ENCODE measurements at places on chromosomes 16 and 17.

GRCh38 chr16:15741207-15741871 lies 91.3 kb downstream of the NDE1 start:
- DNase-seq, result no peak

DNA sequence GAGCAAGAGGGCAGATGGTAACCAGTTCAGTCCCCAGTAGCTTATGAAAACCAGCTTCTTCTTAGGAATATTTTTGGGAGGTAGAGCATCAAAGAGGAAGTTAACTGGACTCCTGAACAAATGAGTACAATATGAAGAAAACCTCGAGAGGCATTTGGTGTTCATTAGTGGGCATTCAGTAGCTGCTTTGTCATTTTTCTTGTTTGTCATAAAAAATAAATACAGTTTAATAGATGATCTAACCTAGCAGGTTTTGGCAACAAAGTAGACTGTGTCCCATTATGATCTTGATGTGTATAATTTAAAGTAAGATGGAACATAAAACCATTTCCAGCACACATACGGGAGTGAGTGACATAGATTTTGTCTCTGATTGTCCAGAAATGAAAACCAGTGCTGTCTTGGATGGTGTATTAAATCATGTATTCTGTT lies 173.1 kb downstream of the HS3ST3A1 start:
- DNase-seq, result no peak

DNA sequence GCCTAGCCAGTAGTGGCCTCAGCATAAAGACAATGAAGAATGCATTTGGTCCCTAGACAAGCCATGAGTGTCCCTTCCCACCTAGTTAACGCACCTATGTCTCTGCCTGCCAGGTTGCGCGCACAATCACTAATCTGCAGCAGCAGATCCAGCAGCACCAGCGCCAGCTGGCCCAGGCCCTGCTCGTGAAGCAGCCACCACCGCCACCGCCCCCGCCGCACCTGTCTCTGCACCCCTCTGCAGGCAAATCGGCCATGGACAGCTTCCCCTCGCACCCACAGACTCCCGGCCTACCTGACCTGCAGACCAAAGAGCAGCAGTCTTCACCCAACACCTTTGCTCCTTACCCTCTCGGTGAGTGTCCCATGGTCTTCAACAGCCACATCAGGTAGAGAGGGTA lies 41.8 kb downstream of the TMC6 start:
- DNase-seq, result no peak

DNA sequence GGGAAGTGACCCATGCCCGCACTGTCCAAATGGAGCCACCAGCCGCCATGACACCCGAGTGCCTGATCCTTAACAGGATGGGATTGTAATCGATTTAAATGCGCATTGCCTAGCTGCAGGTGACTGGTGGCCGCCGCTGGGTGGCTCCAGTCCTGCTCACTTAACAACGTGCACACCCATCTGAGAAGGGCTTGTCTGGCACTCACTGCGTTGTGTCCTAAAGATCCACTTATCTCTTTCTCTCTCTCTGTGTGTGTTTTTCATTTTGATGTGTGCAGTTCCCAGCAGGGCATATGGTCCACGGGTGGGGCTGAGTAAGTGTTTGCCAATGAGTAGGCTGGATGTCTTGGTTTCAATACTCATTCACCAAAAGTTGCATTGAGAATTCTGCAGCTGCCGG lies 80.6 kb downstream of the IRF8 start:
- no peak for DNase-seq

- no peak for DNase-seq
Measured at GRCh38 chr17:17118399-17118798, 76.1 kb downstream of the MPRIP start.

DNA sequence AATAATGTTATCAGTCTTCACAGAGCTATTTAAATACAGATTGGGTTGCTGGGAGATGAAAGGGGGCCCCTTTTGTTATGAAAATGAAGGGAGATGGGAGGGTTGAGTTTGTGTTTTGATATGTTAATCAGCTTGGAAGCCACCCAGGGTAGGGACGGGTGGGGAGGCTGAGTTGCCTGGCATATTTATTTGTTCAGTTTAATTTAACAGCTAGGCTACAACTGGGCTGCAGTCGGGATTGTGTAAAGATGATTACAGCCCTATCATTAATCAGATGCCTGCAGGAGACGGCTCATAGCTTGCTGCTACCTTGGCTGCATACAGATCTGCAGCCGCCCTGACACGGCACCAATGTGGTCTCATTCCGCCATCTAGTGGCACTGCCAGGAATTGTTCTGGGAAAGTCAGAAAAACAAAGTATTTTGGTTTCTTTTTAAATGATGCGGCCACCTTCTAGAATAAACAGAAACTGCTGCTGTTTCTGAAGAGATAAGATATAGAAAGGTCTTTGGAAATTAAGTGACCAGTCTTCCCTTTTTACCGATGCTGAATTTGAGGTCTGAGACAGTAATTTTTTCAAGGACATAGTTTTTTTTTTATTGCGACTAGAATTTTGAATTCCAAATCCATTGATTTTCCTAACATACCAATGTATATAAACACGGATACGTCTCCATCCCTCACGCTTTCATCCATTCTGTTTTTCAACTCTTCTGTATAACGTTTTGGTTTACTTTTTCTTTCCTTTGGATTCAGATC lies 458.0 kb upstream of the ASIC2 start:
- peak; percentile 28 for DNase-seq

DNA sequence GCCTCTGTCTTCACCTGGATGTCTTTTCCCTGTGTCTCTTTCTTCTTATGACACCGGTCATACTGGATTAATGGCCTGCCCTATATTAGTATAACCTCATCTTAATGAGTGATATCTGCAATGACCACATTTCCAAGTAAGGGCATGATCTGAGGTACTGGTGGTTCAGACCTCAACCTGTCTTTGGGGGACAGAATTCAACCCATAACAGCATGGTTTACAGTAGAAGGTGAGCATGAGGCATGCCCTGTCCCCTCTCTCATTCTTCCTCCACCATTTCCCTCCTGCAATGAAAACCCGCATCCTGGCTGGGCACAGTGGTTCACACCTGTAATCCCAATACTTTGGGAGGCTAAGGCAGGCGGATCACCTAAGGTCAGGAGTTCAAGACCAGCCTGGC lies 2.8 kb upstream of the RAB37 start:
- no peak for DNase-seq

- no peak for DNase-seq
Measured at GRCh38 chr17:14469971-14470370, 169.1 kb downstream of the HS3ST3B1 start.

GRCh38 chr16:85606904-85607303 lies 6.2 kb upstream of the GSE1 start:
- no peak for DNase-seq

- no peak for DNase-seq
Measured at GRCh38 chr16:400061-400591, 1.6 kb upstream of the DECR2 start.

- no peak for DNase-seq
Measured at GRCh38 chr17:58643147-58643546, 48.7 kb downstream of the TEX14 start.

DNA sequence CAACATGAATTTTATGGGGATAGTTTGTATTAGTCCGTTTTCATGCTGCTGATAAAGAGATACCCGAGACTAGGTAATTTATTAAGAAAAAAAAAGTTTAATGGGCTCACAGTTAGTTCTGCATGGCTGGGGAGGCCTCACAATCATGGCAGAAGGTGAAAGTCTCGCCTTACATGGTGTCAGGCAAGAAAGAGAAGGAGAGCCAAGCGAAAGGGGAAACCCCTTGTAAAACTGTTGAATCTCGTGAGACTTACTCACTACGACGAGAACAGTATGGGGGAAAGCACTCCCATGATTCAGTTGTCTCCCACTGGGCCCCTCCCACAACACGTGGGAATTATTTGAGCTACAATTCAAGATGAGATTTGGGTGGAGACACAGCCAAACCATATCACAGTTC lies 181.5 kb downstream of the PRKCA start:
- DNase-seq, result no peak

DNA sequence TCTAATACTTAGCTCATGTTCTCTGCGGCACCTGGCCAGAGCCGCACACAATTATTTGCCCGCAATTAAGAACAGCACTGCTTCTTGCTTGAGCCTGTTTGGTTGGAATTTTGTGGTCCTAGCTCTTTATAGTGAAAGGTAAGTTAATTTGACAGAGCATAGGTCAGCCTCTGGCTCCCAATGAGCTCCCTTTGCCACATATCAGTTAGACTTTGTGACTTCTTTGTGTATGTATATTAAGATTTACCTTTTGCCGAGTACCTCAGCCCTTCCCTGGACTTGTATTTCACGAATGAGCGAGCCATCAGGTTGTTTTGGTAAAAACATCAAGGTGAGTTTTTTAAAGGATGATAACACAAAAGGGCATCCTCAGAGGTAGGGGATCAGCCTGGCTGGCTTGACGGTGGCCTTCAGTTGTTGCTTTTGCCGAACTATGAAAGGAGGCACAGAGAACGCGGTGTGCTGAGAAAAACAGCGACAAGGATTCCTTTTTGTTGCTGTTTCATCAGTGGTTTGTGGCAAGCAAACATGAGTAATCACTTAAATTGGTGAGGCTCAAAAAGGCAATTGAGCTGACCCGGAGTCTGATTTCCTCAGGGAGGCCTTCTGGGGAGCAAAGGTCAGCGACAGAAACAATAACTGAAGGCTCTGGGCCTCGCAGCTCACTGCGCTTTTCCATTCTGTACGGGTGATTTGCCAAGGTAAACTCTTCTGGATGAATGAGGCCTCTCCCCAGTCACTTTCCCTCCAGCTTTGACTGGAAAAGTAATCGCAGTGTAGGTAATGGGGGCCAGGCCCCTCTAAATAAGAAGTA lies 163.6 kb downstream of the HS3ST3A1 start:
- DNase-seq, result no peak

- no peak for DNase-seq
Measured at GRCh38 chr17:79966681-79967080, 69.0 kb downstream of the TBC1D16 start.

GRCh38 chr16:29993191-29993902 lies 2.1 kb downstream of the HIRIP3 start:
- DNase-seq, result no peak

GRCh38 chr17:50916026-50916707 lies 50.0 kb upstream of the TOB1 start:
- DNase-seq, result no peak

DNA sequence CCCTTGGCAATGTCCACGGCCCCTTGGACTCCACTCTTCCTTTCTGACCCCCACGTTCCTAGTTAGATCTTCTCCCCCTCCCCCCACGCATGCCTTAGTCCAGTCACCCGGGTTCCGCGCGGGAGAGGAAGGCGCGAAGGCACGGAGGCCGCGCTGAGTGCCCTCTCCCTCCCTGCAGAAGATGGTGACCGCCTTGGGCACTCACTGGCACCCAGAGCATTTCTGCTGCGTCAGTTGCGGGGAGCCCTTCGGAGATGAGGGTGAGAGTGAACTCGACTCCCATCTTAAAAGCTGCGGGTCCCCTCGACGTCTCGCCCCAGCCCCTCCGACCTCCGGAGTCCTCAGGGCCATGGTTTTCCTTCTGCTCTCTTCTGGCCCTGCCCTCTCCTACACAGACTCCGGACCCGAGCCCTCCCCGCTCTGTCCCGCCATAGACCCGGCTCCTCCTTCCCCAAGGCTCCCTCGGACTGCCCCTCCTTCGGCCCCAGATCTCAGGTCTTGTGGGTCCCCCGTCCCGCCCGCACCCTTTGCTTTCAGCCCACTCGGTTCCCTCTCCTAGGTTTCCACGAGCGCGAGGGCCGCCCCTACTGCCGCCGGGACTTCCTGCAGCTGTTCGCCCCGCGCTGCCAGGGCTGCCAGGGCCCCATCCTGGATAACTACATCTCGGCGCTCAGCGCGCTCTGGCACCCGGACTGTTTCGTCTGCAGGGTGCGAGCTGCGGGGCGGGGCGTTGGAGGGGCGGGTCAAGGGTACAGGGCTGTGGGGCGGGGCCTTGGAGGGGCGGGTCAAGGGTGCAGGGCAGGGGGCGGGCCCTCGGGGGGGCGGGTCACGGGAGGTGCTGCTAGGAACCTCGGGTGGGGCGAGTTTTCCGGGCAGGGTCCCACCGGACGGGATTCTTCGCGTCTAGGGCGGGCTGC lies 4.6 kb downstream of the TGFB1I1 start:
- DNase-seq, result peak; percentile 57

- DNase-seq, result no peak
Measured at GRCh38 chr16:56237451-56237930, 46.2 kb downstream of the GNAO1 start.

DNA sequence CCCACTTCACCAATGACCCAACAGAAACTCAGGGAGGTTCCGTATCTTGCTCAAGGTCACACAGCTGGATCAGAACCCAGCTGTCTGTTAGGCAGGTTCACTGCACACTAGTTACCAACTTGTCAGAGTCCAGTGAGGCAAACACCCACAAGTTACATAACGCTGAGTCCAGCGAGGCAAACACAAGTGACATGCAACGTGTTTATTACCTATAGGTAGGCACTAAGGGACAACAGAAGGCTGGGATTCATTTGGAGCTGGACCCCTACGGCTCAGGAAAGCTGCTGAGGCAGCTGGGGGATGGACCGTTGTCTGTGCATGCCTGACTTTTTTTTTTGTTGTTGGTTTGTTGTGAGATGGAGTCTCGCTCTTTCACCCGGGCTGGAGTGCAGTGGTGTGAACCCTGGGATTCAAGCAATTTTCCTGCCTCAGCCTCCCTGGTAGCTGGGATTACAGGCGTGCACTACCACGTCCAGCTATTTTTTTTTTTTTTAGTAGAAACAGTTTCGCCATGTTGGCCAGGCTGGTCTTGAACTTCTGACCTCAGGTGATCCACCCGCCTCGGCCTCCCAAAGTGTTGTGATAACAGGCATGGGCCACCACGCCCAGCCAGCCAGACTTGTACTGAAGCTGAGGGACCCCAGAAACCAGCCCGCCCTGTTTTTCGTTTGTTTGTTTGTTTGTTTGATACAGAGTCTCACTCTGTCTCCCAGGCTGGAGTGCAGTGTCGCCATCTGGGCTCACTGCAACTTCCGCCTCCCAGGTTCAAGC lies 1.9 kb upstream of the RSAD1 start:
- DNase-seq, result no peak

- no peak for DNase-seq
Measured at GRCh38 chr17:2331303-2331702, 5.0 kb downstream of the TSR1 start.

GRCh38 chr17:43771463-43771862 lies 7.3 kb downstream of the DUSP3 start:
- no peak for DNase-seq

DNA sequence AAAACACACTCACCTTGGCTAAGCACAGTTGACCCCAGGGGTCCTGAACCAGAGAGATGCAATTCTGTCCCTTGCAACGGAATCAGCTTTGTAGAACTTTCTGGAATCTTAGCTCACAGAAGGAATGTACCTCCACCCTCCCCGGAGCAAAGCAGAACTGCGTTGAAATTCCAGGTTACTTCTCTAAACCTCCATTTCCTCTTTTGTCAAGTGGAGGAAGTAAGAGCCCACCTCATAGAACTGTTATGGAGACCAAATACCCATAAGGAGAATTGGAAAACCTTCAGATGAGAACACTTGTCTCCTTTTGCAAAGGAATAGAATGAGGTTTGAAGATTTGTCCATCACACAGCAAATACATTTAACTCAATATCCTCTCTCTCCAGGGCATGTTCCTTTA lies 86.6 kb upstream of the RBBP6 start:
- no peak for DNase-seq

GRCh38 chr17:16880843-16881230 lies 91.1 kb downstream of the TNFRSF13B start:
- no peak for DNase-seq

- no peak for DNase-seq
Measured at GRCh38 chr16:51210087-51210486, 59.0 kb upstream of the SALL1 start.

GRCh38 chr16:65697521-65697920 lies 575.7 kb upstream of the CDH11 start:
- no peak for DNase-seq
